EH (cell line): ENCODE measurements at places on chromosomes 1 and 21.

DNA sequence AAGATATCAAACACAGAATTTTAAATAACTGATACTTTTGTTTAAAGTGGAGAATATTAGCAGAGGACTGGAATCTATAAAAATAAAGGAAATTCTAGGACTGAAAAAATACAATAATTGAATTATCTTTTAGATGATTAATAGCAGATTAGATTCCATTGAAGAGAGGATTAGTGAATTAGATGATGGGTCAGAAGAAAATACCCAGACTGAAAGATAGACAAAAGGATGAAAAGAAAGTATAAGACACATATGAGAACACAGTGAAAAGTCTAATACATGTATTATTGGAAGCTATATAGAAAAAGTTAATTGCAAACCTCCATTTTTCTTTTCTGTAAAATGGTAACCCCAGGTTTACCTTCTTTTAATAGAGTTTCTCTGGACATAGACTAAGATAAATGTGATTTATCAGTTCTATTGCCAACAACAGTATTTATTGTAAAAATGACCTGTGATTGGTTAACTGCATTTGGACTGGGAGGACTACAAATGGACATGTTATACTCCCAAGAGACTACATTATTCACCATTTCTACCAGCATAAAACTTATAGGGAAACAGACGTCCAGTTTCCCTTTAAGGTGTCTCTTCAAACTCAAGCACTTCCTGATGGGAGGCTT is 11.0 kb downstream of the PRKAA2 start:
- no peak for DNase-seq

GRCh38 chr1:31790140-31790539 is 25.7 kb downstream of the SPOCD1 start:
- DNase-seq, result peak; percentile 38

GRCh38 chr1:9615316-9616063 is 26.8 kb downstream of the TMEM201 start:
- DNase-seq, result peak; percentile 41

GRCh38 chr1:5571438-5571837 is 420.8 kb downstream of the NPHP4 start:
- no peak for DNase-seq

- DNase-seq, result peak; percentile 53
Measured at GRCh38 chr1:17027403-17027802, 15.7 kb upstream of the ATP13A2 start.

GRCh38 chr1:21673277-21673780 is 4.2 kb upstream of the RAP1GAP start:
- DNase-seq, result peak; percentile 87

DNA sequence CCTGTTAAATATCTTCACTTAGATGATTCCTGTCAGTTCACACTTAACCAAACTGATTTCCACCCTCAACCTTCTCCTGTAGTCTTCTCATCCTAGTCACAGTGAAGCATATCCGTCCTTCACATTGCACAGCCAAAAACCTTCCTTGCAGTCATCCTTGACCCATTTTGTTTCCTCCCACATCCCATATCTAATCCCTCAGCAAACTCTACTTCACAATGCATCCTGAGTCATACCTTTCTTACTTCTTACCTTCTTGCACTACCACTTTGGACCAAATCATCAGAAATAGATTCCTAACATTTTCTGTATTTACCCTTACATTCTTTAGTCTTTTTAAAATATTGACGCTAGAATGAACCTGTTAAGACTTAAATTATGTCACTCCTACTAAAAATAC is 86.9 kb downstream of the OLFML2B start:
- no peak for DNase-seq

- no peak for DNase-seq
Measured at GRCh38 chr1:81551946-81552345, 248.8 kb upstream of the ADGRL2 start.

GRCh38 chr1:228032041-228032440 is 25.2 kb downstream of the WNT3A start:
- DNase-seq, result no peak

DNA sequence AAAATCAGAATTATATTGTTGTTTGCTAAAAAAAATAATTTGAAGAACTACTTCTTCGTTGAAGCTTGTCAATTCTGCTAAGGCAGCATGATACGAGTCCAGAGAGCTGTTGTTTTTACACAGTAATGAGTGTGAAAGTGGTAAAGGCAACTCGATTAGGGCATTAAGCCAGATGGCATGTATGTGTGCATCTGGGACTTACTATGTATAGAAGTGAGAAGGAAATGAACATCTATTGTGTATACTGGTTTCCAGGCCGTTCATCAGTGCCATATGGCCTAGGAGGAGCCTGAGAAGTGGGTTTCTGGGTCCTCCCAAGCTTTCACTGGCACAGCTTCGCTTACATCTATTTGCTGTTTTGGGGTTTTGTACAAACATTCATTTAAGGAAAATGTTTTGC is 5.7 kb downstream of the CTPS1 start:
- no peak for DNase-seq

- no peak for DNase-seq
Measured at GRCh38 chr1:91015358-91015780, 6.5 kb downstream of the ZNF644 start.

DNA sequence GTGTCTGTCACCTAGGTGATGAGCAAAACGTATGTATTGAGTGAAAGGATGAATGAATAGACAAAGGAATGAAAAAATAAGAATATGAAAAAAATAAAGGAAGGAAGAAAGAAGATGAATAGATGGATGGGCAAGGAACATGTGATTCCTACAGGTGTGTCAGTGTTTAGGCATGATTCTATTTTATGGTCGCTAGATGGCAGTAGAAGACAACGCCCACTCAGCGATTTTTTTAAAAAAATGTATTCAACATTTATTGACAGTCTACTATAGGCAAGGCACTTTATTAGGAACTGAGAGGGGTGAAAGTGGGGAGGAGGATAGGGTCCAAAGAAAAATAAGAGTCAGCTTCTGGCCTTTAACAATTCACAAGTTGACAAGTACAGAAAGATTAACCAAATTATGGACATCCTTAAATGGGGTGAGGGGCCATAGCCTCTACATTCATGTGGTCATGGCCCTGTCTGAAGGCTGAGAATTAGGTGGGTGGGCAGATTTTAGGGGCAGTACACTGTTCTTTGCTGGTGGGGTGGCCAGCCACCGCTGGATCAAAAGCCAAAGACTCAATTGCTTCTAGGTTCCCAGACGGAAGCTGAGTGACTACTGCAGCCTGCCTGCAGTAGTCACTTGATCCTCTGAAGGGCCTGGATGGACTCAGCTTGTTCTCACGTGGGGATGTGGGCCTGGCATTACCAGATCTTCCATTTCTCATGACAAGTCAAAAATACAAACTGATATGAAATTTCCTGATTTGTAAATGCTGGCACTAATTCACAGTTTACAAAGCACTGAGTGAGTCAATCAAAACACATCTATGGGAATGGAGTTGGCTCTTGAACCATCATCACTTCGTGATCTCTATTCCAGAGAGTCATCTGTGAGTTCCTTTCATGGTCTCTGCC is 83.9 kb downstream of the FASLG start:
- DNase-seq, result peak; percentile 56

DNA sequence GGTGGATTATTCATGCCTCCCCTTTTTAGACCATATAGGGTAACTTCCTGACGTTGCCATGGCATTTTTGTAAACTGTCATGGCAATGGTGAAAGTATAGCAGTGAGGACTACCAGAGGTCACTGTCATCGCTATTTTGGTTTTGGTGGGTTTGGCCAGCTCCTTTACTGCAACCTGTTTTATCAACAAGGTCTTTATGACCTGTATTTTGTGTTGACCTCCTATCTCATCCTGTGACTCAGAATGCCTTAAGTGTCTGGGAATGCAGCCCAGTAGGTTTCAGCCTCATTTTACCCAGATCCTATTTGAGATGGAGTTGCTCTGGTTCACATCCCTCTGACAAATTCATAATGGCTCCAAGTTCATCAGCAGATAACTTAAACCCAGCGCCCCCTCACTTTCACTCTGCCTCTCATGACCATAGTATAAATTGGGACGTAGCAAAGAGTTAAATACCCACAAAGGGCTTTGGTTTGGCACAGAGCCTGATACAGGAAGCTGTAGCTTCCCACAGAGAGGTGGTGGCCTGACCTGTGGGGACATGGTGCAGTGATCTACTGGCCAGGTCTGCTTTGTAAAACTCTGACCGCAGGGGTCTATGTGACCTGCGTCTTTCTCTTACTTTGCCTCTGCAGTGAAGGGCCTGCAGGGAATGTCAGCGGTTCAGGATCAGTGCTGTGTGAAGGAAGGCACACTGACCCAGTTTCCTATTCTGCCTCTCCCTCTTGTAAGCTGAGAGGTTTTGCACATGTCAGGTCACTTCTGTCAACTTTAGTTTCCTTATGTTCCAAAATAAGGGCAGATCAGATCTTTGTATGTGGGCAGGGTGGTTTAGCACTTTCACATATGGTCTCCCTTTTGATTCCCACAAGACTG is 78.1 kb upstream of the ZNF644 start:
- DNase-seq, result no peak

DNA sequence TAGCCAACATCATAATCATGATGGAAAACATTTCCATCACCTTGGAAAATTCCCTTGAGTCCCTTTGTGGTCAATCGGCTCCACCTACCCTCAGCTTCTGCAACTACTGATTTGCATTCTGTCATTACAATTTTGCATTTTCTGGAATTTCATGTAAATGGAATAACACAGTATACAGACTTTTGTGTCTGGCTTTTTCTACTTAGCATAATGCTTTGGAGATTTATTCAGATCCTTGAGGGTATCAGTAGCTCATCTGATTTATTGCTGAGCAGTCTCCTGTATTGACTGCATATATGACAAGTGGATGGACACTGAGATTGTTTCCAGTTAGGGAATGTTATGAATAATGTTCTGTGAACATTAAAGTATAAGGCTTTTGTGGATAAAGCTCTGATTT is 358.3 kb downstream of the USP25 start:
- DNase-seq, result no peak

DNA sequence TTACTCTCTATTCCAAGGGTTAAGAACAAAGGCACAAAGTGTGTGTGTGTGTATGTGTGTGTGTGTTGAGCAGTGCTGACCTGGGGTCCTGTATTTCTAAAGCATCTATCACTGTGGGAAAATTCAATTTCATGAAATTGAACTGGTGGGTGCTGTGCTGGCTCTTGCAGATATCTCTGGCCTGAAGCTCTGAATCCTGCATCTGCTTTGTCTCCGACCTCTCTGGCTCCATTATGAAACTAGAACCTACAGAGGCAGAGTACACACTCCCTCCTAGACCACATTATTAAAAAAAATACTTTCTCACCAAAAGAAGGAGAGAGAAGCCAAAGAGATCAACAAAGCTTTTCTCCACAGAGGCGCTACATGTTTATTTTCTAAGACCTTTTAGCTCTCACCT is 88.4 kb upstream of the PDE4B start:
- no peak for DNase-seq

GRCh38 chr1:223097713-223098112 is 45.3 kb downstream of the TLR5 start:
- no peak for DNase-seq

DNA sequence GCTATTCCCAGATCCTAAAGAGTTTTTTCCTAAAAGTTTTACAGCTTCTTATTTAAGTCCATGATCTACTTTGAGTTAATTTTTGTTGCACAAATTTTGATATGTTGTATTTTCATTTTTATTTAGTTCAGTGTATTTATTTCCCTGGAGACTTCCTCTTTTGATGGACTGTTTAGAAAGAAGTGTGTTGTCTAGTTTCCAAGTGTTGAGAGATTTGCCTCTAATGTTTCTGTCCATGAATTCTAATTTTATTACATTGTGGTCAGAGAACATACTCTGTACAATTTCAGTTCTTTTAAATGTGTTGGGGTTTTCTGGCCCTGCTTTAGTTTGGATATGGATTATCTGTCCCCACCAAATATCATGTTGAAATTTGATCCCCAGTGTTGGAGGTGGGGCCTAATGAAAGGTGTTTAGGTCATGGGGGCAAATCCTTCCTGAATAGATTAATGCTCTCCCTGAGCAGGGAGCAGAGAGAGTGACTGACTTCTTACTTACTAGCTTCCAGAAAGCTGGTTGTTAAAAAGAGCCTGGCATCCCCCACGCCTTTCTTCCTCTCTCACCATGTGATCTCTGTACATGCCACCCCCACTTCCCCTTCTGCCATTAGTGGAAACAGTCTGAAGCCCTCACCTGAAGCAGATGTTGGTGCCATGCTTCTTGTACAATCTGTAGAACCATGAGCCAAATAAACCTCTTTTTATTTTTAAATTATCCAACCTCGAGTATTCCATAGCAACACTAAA is 4.6 kb downstream of the CHD1L start:
- DNase-seq, result no peak

- no peak for DNase-seq
Measured at GRCh38 chr1:212212906-212213305, 72.3 kb upstream of the PPP2R5A start.

- DNase-seq, result no peak
Measured at GRCh38 chr1:185280589-185280988, 36.5 kb downstream of the IVNS1ABP start.

DNA sequence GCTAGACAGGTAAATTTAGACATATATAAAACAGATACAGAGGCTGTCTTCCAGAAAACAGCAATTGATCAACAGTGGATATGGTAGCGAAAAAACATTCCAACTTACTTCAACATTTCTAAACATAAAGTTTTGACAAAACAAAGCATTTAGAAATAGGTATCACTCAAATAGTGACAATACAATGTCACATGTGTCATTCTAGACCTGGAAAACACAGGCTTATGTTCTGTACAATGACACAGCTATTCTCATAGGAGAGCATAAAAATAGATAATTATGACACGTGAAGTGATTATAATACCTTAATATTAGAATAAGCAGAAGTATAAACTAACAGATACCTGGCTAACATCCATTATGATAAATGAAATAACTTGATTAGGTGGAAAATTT is 8.0 kb upstream of the DCAF6 start:
- no peak for DNase-seq

- no peak for DNase-seq
Measured at GRCh38 chr1:39670689-39671088, 1.2 kb downstream of the NT5C1A start.

GRCh38 chr21:38170283-38170682 is 86.5 kb upstream of the KCNJ15 start:
- DNase-seq, result peak; percentile 52

- DNase-seq, result no peak
Measured at GRCh38 chr1:59640851-59641250, 173.9 kb upstream of the HOOK1 start.

DNA sequence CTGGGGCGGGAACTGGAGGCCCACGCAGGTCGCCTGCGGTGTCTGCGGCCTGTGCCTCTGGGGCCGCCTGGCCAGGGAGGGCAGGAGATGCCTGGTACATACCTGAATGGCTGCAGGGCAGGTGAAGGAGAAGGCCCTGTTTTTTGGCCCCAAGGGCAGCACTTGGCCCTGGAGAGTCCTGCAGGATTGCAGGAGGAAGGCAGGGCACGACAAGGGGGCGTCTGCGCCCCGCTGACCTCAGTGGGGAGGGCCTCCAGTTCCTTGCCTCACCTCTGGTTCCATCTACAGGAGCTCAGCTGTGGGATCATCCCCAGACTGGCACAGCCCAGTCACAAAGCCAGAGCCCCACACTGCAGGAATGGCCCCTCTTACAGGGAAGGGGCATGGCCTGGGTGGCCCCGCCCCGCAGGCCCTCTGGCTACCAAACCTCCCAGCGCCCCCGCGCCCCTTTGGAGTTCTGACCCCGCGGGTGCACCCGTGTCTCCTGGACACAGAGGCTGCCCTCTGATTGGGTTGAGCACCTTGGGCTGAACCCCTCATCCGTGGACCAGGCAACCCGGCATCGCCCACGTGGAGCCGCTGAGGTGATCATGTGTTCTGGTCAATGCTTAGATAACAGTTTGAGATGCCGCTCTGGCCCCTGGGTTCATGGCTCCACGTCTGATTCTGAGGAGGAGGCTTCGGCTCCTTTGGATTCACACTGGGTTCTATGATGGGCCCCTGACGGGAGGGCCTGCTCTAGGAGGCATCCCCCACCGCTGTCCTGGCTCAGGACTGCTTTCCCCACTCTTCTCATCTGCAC is 1.3 kb upstream of the PEX10 start:
- DNase-seq, result no peak
